ENCODE measurements at places on chromosomes 11 and 22.

DNA sequence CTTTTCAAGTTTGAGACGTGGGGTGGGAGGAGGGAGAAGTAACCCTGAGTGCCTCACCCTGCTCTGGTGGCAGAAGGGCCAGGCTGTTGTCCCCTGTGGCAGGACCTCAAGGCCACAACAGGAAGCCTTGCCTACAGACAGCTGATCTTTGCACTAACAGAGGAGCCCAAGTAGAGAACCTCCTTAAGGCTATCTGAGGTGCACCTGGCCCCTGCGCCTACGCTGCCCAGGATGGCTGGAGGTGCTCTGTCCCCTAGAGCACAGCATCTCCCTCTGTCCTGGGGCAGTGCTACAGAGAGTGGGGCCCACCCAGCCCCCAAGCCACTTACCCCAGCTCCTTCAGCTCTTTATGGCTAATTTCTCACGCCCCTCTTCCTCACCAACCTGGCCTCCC, 27.0 kb downstream of the MYO7A start:
- no peak for DNase-seq

DNA sequence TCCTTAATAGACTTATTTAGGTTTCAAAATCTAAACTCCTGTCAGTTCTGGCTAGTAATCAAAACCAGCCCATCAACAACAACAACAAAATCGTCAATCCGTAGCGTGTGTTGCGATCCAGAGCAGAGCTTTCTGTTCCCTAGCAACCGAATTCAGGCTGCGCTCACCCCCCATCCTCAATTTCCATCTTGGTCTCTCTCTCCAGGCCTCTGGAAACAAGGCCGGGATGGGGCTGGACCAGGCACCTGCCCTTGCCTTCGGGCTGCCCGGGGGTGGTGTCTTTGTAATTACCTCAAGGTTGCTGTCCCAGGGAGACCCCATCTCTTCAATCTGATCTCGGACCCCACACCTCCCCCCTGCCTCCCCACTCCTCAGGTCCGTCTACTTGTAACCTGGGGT, 1341.5 kb downstream of the BRD1 start:
- no peak for DNase-seq

DNA sequence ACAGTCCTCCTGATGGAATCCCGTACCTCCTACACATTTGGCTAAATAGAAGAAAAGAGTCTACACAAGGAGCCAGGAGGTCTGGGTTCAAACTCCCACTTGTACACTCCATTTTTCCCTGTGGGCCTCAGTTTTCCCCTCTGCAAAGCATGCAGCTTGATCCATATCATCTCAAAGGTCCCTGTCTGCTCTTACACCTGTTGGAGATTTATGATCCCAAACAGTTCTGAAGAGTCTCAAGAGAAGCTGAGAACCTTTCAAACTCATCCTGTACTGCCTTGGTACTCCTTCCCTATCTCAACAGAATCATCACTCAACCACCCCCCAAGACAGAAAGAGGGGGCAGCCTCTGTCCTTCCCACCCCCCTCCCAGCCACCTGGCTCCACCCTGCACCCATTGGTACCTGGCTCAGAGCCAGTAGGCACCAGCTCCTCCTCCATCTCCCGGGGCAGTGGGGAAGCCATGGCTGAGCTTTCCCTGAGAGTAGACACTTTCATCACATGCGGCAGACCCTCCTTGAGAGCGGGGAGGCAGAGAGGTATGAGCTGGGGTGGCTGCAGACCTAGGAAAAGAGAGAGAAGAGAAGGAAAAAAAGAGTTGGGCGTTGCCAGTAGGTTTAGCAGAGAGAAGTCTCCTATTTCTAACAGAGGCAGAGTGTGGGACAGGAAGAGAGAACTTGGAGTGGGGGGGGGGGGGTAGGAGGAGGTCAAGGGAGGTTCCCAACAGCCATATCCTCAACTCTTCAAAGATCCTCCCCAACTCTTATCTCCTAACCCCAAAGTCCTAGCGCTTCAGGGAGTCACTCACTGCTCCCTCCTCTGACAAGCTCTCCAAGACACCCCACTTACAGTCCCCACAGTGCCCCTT, 3.1 kb downstream of the TNKS1BP1 start:
- no peak for DNase-seq

DNA sequence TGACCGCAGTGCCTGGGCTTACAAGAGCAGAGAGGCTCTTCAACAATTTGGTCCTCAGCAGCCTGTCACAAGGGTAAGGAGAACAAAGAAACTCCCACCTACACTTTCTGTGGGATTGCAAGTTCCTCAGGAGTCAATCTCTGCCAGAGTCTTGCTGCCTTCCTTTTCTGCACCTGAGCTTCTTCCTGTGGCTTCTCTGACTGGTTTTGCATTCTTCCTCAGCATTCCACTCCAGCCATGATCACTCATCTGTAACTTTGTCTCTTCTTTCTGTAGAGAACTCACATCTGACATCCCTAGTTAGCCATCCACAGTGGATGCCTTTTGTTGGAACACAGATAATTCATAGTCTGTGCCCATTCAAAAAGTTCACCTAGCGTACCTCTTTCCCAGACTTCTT, 14.2 kb upstream of the OR6A2 start:
- no peak for DNase-seq

DNA sequence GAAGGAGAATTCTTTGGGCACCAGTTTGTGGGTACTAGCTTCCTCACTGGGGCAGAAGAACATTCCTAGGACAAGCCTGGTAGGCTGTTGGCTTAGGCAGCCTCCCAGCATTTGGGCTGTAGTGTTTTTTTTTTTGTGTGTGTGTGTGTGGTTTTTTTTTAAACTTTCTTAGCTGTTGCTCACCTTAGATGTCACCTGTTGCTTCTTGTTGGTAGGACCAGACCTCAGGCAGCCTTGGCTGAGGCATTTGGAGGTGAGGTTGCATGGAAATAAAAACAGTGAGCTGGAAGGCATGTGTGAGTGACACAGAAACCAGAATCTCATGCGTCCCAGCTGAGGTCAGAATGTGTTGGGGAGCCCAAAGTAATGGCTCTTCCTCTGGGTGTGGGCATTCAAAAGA, 21.3 kb downstream of the AMPD3 start:
- no peak for DNase-seq

GRCh38 chr11:64799623-64800302, 3.3 kb downstream of the MAP4K2 start:
- DNase-seq = no peak

DNA sequence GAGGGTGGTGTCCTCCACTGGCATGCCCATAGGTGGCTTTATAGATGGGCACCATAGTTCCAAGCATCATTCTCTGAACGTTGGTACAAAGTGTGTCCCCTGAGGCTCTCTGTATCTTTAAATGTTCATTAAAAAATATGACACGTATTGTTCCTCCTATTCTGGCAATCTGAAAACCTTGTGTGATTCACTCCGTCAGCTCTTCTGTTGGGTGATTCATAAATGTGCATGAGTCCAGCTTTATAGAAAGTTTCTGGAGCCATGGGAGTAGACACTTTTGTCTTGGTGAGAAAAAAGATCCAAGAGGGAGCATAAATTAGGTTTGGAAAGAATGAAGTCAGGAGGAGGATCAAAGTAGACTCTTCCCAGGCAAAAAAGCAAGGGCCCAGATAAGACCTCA, 728.8 kb downstream of the NELL1 start:
- DNase-seq = no peak

- no peak for DNase-seq
These were observed 5.9 kb upstream of the PEX26 start for GRCh38 chr22:18071968-18072310.

DNA sequence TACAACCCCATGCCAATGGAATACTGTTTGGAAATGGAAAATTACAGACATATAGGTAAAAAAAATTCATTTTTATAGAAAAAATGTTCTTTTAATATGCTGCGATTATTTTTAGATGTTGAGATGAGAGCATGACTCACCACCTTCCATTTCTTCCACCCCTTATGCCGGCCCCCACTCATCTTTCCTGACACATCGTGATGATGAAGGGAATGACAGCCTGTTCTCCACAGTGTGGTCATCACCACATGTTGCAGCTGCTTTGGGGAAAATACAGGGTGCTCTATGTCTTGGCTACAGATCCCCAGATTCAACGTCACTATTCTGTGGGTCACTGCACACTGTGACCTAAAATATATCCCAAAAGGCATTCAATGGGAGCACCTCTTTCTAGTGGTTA, 916.2 kb downstream of the METTL15 start:
- DNase-seq = no peak

- DNase-seq = peak; percentile 69
These were observed 157.7 kb downstream of the TTC17 start for GRCh38 chr11:43516316-43516850.

GRCh38 chr11:64107303-64107702, 58.6 kb downstream of the MACROD1 start:
- no peak for DNase-seq

- peak; percentile 78 for DNase-seq
These were observed 4.6 kb downstream of the SAA2 start for GRCh38 chr11:18243783-18244362.

- no peak for DNase-seq
These were observed 1126.7 kb upstream of the CCDC90B start for GRCh38 chr11:84412862-84413261.

DNA sequence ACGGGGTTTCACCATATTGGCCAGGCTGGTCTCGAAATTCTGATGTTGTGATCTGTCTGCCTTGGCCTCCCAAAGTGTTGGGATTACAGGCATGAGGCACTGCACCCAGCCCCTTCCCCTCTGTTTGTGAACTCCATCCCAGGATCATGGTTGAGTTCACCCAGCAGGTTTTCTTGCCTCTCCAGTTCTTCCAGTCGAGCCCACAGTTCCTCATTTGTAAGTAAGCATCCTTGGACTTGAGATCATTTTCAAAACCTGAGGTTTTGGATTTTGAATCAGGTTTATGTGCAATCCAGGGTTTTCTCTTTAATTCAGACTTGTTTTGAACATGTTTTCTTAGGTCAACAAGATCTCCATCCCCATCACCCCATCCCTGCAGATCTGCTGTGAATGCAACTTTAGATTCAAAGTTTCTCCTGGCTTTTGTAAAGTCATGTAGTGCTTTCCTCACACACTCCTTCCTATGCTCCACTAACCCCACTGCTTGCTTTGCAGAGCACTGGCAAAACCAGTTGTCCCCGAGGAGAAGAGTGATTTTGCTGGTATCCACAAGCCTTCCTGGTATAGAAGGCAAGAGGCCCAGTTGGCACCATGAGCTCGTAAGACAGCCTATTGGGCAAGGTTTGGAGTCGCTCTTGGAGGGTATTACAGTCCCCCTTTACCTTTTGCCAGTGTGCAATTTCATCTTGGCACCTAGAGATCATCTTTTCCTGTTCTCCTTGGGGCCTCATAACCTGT, 14.7 kb upstream of the VPREB1 start:
- DNase-seq = no peak

- DNase-seq = no peak
These were observed 32.9 kb upstream of the CD5 start for GRCh38 chr11:61069427-61069826.

DNA sequence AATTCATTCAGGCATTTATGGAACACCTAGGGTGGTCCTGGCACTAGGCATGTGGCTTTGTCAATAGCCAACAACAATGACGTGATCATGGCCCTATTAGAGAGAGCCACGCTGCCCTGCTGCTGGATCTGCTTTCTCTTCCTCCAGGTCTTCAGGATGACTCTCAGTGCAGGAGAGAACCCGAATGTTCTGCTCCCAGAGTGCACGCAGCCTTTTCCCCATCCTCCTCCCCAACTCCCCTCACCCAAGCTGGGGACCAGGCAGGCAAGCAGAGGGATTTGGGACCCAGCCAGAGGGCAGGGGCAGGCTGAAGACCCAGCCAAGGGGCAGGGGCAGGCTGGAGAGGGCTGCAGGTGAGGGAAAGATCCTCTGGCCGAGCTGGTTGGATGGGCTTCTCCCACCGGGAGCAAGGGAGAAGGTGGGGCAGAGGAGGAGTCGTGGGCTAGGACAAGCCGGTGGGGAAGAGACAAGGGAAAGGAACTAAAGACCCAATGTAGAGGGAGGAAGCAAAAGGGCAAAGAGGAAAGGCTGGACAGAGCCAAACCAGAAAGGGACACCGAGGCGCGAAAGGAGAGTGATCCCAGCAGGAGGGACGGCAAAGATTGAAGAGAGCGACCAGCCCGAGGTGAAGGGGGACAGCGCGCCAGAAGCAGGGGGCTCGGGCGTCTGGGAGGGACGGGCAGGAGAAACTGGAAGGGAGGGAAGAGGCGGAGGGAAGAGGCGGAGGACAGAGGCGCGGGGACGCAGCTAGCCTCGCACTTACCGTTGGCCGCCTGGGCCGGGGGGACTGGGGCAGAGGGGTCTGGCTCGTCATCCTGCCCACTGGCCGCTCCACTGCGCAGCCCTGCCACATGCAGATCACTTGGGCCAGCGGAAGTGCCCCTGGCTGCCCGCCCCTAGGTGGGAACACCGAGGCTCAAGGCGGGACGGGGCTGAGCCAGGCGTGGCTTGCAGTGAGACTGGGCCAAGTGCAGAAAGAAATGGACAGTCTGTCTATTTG, at the start of gene KCTD14:
KCTD14 (minus strand) TSS at position 880 of the 1,000 bp plus-strand sequence; CDS start at position 853, 27 bp downstream.
- peak; percentile 85 for DNase-seq

GRCh38 chr22:38865201-38866023, 6.6 kb downstream of the CBX6 start:
- no peak for DNase-seq

Data from iPS-NIHi11 (cell line).